Retinal pigment epithelial cell (primary cell): ENCODE measurements at places on chromosomes 3 and 15.

- no peak for DNase-seq
These were observed 437 bp downstream of the KLF13 start for GRCh38 chr15:31326875-31327668.

DNA sequence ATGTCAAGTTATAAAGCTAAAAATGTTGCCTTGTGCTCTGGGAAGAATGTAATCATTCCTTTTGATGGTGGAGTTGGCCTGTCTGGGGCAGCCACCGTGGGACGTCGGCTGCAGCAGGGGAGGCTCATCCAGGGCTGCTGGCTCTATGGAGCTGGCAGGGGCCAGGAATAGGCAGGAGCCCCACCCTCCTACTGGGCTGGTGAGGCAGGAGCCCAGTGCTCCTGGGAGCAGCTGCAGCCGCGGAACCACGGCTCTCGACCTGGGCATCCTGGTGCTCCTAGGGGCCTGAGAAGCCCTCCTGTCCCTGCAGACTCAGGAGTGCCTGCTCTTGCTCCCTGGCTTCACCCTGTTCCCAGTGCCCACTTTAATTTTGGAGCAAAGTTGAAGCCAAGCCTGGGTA lies 127.1 kb downstream of the DIPK2A start:
- DNase-seq: no peak

DNA sequence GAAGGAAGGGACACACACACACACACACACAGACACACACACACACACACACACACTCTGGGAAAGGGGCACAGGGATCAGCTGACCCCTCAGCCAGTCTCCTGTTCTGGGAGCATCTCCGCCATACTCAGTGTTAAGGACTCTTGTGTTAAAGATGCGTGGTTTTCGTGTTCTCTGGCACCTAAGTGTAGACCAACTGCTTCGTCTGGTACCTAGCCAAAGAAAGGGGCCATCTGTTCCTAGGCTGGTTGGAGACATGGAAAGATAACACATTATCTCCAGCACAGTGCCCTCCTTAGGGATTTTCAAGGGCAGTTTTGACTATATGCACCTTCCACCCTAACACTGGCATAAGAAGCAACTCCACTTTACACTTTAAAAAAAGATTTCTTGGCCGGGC lies 65.1 kb downstream of the EPHB1 start:
- no peak for DNase-seq

DNA sequence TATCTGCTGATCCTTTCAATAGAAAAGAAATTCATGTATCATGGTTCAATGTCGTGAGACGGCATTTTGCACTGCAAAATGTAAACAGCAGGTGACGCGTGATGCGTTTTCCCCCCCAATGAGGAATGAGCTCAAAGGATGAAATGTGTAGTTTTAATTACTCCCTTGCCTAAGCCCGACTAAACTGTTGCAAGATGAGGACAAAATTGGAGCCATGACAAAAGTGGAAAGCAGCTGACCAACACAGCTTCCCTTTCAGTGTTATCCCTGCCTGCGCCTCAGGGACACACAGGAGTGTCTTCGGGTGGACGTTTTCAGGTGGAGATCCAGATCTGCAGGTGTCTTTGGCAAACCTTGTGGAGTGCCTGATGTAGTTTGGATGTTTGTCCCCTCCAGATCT lies 92.0 kb downstream of the GABRG3 start:
- DNase-seq: no peak

GRCh38 chr15:100861511-100861991 lies 18.1 kb upstream of the ALDH1A3 start:
- no peak for DNase-seq

GRCh38 chr3:50573566-50574443 lies 4.5 kb downstream of the HEMK1 start:
- no peak for DNase-seq

DNA sequence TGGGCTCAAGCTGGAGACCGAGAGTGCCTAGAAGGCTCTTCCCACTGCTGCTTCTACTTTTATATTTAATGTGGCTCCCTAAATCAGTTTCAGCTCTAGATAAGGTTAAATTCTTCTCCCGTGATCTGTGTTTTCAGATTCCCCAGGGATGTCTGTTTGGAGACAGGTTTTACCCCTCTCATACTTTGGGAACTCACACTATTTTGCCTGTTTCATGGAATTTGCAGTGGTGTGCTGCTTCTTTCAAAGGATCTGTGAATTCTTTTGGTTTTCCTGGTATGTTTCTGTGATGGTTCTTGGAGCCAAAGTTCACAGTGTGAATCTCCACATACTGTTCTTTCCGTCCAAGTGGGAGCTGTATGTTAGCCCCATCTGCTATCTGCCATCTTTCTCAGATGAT lies 238.3 kb upstream of the SLITRK3 start:
- DNase-seq: no peak

DNA sequence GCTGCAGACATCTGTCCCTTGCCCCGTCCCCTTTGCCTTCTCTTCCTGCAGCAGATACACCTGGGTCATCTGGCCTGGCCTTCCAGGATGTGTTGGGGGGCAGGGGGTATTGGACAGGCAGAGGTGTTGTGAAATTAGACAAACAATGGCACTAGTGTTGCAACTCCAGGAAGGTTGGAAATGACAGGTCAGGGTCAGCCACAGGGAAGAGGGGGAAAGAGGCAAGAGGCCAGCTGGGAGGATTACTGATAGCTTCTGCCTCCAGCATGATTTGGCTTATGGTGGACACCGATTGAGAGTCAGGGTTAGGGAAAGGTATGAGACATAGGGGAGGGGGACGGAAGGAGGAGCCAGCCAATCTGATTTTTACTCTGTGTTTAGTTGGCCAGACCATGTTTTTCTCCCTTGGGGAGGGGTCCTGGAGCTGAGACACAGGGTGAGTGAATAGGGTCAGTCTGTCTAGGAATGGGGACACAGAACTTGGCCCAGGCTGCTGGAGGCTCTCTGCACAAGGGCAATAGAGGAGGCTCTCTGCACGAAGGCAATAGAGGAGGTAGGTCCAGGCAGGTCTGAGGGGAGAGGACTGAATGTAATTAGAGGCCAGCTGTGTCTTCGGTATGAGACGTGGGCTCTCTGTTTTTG lies 3.4 kb upstream of the ATP2B2 start:
- no peak for DNase-seq

GRCh38 chr15:49410641-49411040 lies 12.4 kb upstream of the FGF7 start:
- no peak for DNase-seq

DNA sequence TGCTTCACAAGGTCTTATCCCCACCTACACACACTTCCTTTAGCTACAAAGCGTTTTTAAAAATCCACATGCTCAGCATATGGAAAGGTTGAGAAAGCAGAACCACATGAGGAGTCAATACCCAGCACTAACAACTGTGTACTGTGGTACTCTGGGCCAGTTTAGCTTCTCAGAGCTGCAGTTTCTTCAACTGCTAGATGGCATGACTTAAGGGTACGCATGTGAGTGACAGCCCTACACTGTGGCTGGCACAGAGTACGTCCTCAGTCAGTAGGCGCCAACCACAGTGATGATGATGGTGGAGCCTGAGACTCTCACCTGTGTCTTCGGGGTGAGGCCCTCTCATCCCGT lies 17.4 kb downstream of the CCDC12 start:
- no peak for DNase-seq

- no peak for DNase-seq
These were observed 10.7 kb downstream of the NFKBIZ start for GRCh38 chr3:101859882-101860448.

DNA sequence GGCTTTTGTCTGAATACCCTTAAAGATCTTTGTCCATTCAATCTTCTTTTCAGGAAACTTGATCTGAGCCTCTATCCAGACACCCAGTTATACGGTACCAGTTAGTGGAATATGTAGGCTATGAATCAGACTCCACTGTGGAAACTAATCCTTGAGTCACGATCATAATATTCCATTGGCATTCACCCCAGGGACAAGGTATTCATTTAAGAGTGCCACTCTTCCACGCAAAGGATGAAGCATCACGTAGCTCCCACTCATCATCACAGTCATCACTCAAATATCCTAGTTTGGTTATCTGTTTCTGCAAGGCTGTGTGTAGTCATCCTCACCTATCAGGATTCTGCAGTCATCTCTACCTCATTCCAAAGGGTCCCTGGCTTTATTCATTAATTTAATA lies 85.6 kb downstream of the NEDD4 start:
- DNase-seq: peak; percentile 94

- no peak for DNase-seq
These were observed 15.0 kb downstream of the GCSAM start for GRCh38 chr3:112117841-112118571.

DNA sequence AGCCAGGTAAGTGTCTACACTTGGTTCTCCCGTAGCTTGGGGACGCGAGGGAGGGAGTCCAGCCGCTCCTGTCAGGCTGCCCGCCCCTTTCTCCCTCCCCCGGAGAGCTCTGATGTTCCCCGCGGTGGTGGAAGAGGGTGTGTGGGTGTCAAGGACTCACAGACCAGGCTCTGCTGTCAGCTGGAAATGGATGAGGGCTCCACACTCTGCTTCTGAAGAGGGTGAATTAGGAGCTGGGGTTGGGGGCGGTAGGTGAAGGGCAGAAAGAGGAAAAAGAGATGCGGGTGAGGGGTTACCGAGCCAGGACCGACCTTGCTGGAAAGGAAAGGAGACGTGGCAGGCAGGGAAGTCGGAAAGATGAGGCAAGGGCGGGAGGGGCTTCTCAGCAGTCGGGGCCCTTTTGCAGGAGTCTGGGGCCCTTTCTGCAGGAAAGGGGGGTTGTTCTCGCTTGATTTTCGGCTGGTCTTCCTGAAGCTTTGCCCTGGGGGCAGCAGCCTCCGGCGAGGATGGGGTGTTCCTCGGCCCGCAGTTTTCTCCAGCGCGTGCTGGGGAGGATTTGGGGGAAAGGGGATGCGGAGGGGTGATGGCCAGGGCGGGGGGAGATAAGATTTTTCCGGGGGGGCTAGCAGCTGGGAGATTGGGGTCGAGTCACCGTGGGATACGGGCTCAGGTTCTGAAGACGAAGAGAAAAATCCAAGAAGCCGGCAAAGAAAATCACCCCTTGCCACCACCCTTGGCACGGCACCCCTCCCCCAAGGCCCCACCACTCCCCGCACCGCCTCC lies 602 bp upstream of the BAHD1 start:
- DNase-seq: no peak

DNA sequence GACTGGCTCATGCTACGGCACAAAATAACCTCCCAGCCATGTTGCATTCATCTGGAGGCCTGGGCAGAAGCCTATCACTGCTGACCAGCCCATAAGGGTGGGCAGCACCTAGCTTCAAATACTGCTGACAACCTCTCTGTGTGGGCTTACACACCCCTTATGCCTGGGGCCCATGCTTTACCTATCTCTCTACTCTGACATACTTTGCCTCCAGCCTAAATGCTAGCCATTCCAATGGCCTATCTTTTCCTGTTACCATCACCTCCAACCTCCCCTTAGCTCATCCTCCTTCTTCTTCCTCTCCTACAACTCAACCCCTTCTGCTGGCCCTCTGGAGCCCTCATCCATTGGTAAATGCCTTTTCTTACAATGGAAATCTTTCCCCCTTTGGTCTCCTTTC lies 41.0 kb upstream of the PPP2R3A start:
- DNase-seq: no peak

GRCh38 chr3:160885791-160886286 lies 129.8 kb downstream of the PPM1L start:
- DNase-seq: peak; percentile 47

DNA sequence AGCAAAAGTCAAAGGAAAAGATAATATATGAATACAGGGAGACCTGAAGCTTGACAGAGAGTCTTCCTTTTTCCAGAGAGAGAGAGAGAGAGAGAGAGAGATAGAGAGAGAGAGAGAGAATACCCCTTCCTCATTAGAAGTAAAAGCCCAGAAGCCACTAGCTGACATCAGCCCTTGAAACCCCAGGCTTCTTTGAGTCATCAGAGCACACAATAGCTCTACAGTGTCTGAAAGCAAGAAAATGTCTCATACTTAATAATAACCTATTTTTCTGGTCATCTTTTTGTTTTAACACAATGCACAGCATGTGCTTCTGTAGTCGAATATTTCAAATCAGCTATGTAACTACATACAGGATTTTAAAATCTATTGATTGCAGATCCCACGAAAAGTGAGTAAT lies 109.2 kb upstream of the NANOGP8 start:
- DNase-seq: no peak

DNA sequence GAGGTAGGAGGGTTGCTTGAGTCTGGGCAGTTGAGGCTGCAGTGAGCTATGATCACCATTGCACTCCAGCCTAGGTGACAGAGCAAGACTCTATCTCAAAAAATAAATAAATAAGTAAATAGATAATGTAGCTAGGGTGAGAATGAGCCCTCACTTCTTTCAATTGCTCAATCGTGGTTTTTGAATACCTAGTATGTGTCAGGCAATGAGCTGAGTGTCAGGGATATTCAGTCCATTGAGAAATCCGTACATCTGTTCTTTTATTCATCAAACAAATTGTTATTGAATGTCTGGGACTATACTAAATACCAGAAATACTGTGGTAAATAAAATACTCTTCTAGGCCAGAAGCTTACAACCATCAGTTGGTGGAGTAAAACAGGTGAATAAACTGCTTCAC lies 6.2 kb upstream of the ZNF148 start:
- no peak for DNase-seq

- no peak for DNase-seq
These were observed 10.9 kb downstream of the AMOTL2 start for GRCh38 chr3:134363381-134363755.

- no peak for DNase-seq
These were observed 268.6 kb upstream of the NR2E3 start for GRCh38 chr15:71541746-71542145.

DNA sequence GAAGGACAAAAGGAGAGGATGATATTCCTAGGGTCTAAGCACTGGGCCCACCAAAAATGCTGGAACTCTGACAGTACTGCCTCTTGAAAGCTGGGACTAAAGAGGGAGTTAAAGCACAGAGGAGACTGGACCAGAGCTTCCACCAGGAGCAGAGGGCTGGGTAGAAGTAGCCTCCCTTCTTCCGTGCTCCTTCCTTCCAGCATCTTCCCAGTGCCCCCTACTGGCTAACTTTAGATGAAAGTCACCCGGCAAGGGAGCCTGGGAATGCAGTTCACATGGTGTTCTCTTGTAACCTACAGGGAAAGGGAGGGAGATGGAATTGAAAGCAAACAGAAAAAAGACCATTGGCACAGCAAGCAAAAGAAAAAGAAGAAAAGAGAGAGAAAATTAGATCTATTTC lies 106.1 kb upstream of the COL8A1 start:
- DNase-seq: no peak

- DNase-seq: no peak
These were observed 168.7 kb downstream of the PTPRG start for GRCh38 chr3:61730056-61730455.

GRCh38 chr15:52281085-52282035 lies 14.2 kb downstream of the MYO5C start:
- no peak for DNase-seq
